ENCODE measurements at places on chromosomes 11 and 22.
A peak's percentile ranks its signal among the peaks of the same experiment; 100 is the strongest.

- DNase-seq: no peak
These were observed 52.4 kb downstream of the SYT13 start for GRCh38 chr11:45233804-45234170.

DNA sequence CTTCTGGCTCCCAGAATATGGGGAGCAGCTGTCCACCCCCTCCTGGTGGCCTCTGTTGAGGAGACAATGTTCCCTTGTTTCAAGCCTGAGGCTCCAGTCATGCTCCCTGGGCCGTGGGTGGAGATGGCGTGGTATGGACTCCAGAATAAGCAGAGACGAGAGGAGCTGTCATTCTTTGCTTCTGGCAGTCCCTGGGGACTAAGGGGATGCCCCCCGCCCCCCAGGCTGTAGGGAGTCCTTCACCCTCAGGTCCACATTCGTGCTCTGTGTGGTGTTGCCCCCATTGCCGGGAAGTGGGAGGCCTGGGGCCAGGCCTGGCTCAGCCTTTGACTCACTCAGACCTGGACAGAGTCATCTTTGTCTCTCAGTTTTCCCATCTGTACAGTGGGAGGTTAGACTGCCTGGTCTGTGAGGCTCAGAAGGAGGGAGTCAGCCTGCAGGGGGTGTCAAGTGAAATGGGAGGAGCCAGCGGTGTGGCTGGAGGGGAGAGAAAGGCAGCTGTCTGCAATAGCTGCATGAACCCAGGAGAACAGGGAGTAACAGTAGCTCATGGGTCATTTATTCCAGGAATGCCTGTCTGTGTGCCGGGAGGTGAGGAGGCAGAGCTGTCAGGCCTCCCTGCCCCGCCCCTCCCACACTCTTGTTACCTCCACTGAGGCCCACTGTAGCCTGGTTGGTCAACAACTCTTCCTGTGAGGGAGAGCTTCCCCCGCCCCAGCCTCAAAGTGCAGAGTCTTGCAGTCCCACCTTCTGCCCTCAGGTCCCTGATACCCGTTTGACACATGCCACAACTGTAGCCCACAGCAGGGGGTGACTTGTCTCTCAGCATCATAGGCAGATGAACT is 6.3 kb downstream of the ARHGEF17 start:
- no peak for DNase-seq

DNA sequence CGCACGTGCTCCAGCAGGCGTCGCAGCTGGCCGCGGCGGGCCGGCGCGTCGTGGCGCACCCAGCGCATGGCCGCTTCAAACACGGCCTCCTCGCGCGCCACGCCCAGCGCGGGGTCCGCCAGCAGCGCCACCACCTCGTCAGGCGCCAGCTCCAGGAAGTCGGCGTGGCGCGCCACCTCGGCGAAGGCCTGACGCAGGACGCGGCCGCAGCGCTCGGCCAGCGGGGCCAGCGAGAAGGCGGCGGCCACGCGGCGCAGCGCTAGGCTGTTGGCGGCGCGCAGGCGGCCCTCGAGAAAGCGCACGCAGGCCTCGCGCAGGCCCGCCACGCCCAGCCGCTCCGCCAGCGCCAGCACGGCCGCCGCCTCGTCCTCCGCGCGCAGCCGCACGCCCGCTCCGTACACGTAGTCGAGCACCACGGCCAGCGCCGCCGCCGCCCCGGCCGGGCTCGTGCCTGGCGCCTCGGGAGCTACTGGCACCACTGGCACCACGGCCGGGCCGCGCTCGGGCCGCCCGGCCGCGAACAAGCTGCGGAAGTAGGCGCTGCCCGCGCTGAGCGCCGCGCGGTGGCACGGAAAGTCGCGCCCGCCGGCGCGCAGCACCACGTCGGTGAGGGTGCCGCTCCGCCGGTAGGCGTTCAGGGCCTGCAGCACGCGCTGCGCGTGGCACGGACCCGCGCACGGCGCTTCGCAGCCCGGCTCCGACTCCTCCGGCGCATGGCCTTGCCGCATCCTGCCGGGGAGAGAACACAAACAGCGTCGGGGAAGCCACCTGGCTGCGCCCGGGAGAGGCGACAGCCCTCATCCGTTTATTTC is 2.9 kb downstream of the KLHL35 start:
- DNase-seq: peak; percentile 35

GRCh38 chr11:2688381-2689231 is 11.2 kb downstream of the KCNQ1OT1 start:
- no peak for DNase-seq

DNA sequence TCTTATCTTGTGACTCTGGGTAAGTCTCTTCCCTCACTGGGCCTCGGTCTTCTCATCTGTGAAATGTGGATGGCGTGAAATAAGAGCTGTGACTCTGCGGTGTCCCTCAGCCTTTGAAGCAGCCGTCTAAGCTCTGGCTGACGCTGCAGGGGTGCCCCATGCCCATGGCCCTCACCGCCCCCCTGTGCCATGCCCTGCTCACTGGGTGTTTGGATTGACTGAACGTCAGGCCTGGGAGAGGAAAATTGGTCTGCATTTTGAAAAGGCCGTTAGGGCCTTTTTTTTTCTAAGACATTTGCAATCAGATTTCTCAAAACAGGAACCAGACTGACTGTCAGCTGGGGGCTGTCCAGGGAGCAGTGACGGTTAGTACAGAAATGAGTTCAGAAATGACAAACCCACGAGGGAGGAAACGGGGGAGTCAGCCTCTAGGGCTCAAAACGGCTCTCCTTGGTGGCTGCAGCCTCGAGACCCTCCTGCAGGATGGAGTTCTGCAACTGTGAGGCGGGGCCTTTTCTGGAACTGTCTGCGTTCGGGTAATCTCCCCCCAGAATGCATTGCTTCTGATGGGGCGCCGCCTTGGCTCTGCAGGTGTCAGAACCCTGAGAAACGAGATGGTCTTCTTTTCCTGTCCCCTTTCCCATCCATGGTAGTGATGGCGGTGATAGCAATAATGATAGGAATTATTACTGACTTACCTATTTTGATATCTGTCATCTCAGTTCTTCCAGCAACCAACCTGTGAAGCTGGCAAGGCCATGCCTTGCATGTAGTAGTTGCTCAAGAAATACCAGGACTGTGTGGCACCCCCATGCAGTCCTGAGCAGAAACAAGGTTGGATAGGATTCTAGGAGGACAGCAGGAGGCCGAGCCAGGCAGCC is 2.0 kb downstream of the GRK2 start:
- peak; percentile 56 for DNase-seq

GRCh38 chr11:9941991-9942390 is 278.1 kb downstream of the SWAP70 start:
- DNase-seq: no peak

DNA sequence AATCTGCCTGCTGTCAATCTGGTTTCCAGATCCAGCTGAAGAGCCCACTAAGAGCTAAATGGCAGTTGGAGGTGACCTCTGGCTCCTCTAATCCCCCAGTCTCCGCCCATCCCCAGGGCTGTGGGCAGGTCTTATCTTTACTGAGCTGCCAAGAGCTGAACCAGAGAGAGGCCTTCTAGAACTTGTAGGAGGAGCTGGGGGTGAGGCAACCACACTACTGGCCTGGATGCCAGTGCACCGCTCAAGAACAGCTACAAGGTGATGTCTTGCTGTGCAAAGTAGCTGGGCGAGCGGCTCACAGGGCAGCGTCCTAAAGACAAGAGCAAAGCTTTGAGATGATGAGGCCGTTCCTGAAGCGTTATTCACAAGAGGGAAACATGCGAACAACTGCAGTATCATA is 374.6 kb downstream of the CTTN start:
- DNase-seq: no peak

- DNase-seq: no peak
These were observed 193.6 kb downstream of the CWF19L2 start for GRCh38 chr11:107263844-107264563.

- no peak for DNase-seq
These were observed 34.2 kb downstream of the SYT7 start for GRCh38 chr11:61546663-61547062.

DNA sequence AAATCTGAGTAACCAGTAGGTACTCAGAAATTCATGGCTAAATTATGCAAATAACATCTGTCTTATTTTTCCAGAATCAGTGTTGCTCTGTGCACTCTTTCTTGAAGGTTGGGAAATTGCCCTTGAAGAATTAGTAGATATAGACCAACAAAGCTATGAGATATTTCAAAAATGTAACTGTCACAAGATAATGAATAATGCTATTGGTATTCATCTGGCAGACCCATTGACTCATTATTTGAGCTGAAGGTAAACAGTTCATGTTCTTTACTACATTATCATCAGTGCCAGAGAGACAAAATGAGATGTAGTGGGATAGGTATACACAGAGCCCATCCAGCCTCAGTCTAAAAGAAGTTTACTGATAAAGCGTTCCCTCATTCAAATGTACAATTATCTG is 274.7 kb downstream of the CASP12 start:
- no peak for DNase-seq

GRCh38 chr11:404551-405264 is 10.1 kb downstream of the SIGIRR start:
- no peak for DNase-seq

- no peak for DNase-seq
These were observed 1649.1 kb downstream of the LRRC4C start for GRCh38 chr11:39810358-39810757.

DNA sequence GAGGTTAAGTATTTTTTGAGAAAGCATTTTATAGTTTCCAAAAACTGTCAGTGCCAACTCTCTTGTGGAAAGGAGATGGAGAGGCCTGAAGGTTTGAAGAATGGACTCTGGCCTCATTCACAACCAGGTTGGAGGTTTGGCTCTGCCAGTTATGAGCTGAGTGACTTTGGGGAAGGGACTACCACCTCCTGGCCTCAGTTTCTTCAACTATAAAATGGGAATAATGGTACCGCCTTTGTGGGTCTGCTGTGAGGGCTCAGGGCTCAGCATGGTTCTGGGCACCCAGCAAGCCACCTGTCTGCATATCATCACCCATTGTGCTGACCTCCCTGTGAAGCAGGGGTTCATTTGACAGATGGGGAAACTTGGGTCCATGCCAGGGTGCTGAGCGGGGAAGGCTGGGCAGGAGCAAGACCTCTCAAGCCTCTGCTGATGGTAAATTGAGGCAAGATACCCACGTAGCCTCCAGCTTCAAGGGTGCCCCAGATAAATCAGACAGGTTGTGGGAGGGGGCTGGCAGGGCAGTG is 3.5 kb upstream of the LIF start:
- DNase-seq: no peak

GRCh38 chr11:103928802-103929161 is 107.7 kb upstream of the DDI1 start:
- DNase-seq: no peak

DNA sequence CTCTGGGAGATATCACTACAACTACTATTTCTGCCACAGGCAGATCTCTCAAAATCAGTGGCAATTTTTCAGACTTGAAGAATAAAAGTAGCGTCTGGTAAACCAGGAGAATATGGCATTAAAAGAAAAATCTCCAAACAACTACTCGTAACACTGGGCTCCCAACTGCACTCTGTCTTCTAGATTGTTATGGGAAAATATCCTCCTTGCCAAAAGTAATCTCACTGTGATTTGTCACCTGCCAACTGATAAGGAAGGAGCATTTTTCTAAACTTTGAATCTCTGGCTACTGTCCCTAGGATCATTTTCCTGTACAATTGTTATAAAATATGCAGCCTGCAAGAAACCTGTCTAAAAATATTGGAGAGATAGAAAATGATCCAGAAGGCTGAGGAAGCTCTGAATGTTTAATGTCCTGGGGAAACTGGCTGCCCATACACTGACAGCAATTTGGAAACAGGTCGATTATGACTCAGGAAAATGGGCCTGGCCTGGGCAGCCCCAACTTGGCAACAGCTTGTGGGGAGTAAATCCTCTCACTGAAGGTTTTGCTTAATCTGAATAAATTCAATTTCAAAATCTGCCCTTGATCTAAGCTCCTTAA is 90.5 kb upstream of the DBX1 start:
- DNase-seq: no peak

GRCh38 chr22:25883482-25884033 is 141.6 kb downstream of the MYO18B start:
- DNase-seq: no peak

- DNase-seq: no peak
These were observed 6.5 kb upstream of the MFNG start for GRCh38 chr22:37492428-37493344.

DNA sequence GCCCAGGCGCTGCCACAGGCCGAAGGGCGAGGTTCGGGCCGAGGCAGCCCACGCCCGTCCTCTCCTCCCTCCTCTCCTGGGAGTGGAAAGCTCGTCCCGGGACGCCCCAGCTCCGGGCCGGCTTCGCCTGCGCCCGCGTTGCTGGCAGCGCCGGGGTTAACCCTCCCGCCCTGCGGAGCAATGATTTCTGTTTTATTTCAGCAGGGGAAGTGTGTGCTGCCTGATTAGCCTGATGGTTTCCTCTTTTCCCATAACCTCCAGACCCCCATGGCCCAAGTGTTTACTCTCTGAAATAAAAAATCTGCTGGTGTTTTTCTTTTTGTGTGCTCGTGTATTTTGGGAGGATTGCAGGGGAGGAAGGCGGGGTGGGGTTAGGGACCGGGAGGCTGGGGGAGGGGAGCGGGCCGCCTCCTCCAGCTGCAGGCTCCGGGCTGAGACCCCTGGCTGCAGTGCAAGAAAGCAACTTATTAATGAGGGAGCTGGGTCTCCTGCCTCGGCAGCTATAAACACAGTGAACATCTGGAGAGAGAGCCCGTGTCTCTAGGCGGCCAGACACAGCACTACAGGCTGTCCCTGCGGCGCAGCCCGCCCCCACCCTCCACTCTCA is 38.6 kb downstream of the ETS1 start:
- DNase-seq: no peak

DNA sequence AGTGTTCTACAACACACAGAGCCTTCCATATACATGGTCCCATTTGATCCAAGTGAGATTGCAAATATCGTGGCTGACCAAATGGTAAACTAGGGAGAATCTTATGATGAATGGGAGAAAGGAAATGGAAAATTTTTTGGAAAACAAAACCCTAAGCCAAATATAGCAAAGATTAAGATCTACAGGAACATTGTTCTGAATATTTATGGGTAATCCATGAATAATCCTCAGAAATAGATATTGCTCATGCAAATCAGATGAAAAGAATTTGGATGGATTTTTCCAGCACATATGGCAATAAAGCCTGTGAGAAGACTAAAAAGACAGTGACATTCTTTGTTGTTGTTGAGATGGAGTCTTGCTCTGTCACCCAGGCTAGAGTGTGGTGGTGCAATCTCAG is 21.7 kb upstream of the PRDM10 start:
- DNase-seq: no peak

DNA sequence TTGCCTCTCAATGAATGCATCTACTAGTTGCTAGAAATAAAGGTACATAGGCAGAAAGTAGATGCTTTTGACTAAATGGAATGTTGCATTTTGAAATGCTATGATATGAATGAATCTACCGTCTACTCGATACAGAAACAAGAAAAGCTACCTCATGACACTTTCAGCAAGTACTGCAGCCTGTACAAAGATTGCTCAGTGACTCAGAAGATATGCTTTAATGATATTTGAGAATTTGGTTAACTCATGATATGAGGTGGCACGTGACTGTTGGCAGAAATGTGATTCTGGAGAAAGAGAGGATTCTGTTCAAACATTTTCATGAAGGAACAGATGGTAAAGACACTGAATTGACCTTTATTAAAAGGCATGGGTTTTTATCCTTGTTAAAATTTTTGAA is 76.0 kb downstream of the HSD17B12 start:
- no peak for DNase-seq

GRCh38 chr11:61571337-61571736 is 9.5 kb downstream of the SYT7 start:
- no peak for DNase-seq
